A549 treated with Hydrocortisone at 1 μM for 4 hours (cell line): ENCODE measurements at places on chromosomes 7 and 10. TPM values are rescaled to one million over a fixed set of nuclear protein-coding genes. Genes with fewer than 3 reads are reported as not detected.

The TLX1 gene
- not detected in 5 replicates for total RNA-seq

The ASB10 gene
- total RNA-seq, result not detected in 5 replicates

The OPN4 gene
- not detected in 5 replicates for total RNA-seq

The MBL2 gene
- total RNA-seq, result not detected in 5 replicates

The SLC26A3 gene
- total RNA-seq, result not detected in 5 replicates
